Heart left ventricle (tissue), 16 donors: ENCODE measurements at places on chromosomes 4 and X. TPM values are rescaled to one million over a fixed set of nuclear protein-coding genes. Genes with fewer than 3 reads are reported as not detected.

Gene P2RY8
- total RNA-seq: 0.69 TPM

- no peaks in the 10 kb centered on the region for H3K27me3 ChIP-seq
- no peak overlapping the region for H3K4me3 ChIP-seq
- H3K4me1 ChIP-seq: no peaks in the 10 kb centered on the region
- no peak for DNase-seq
- no peak overlapping the region for H3K27ac ChIP-seq
Measured at GRCh38 chrX:108353452-108353851, 84.8 kb downstream of the COL4A6 start.

DNA sequence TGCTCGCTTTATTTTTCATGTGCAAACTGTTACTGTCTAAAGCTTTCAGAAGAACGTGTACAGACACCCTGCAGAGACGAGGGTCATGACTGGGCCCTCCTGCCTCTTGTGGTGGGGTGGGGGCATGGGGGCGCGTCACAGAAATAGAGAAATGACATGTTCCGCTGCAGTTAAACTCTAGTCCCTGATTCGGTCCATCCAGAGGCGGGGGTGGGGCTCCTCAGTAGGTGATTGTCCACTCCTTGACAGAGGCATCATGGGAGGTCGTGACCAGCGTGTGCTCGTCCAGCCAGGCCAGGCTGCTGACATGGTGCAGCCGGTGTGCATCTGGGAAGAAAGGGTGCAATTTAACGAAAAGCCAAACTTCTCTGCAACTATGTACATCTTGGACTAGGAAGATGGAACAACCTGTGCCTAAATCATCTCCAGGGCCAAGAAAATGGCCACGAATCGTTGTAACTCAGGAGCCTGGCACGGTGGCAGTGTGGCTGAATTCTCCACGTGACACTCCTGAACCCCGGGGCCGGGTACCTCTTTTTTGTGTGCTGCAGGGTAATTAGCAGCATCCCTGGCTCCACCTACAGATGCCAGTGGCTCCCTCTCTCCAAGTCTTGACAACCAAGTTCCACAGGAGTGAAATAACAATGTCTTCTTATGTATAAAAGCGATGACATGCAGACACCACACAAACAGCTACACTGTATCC is 41.3 kb downstream of the WDR1 start:
- peaks cover 26% of the 10 kb centered on the region for H3K4me1 ChIP-seq
- no peaks in the 10 kb centered on the region for H3K27me3 ChIP-seq
- no peak overlapping the region for H3K4me3 ChIP-seq
- peaks cover 48% of the 10 kb centered on the region for H3K36me3 ChIP-seq
- no peak overlapping the region for H3K27ac ChIP-seq

- no peak overlapping the region for H3K27ac ChIP-seq
- no peaks in the 10 kb centered on the region for H3K36me3 ChIP-seq
- no peak for DNase-seq
- H3K4me1 ChIP-seq: no peaks in the 10 kb centered on the region
- no peaks in the 10 kb centered on the region for H3K27me3 ChIP-seq
Measured at GRCh38 chr4:80090090-80090489, 17.1 kb upstream of the ANTXR2 start.
